ENCODE measurements at places on chromosomes 3 and 15. TPM values are rescaled to one million over a fixed set of nuclear protein-coding genes. Genes with fewer than 3 reads are reported as not detected.

The APOD gene
- not detected for total RNA-seq

The GPR27 gene
- total RNA-seq: 10.1 TPM

The ALS2CL gene
- total RNA-seq: 4.9 TPM

The ANKRD34C gene
- total RNA-seq: not detected

The SCN11A gene
- 0.11 TPM for total RNA-seq

The TMEM42 gene
- 20.4 TPM for total RNA-seq

The FANCD2 gene
- 77.5 TPM for total RNA-seq

The FHIT gene
- total RNA-seq: 2.1 TPM

The TRMT10C gene
- total RNA-seq: 47.3 TPM

The BNIP2 gene
- total RNA-seq: 28.9 TPM

The TNK2 gene
- total RNA-seq: 30.5 TPM

The TMEM44 gene
- total RNA-seq: 9.8 TPM

The NRROS gene
- total RNA-seq: 5.3 TPM

The DBR1 gene
- 16.0 TPM for total RNA-seq

The VPS33B gene
- total RNA-seq: 16.6 TPM

The GOLGA8R gene
- not detected for total RNA-seq

The ACKR4 gene
- total RNA-seq: not detected

The NOX5 gene
- not detected for total RNA-seq

The RPP25 gene
- total RNA-seq: 40.3 TPM

The CDHR4 gene
- total RNA-seq: not detected

The CYP19A1 gene
- not detected for total RNA-seq

The ITPR1 gene
- 4.4 TPM for total RNA-seq

The CTDSPL gene
- 21.1 TPM for total RNA-seq

The CSPG5 gene
- 1.5 TPM for total RNA-seq

The MCF2L2 gene
- total RNA-seq: 6.4 TPM

The FEZF2 gene
- total RNA-seq: 0.14 TPM

All from H7 (cell line).